ENCODE measurements at places on chromosomes 7 and 10.

- peaks cover 5% of the 10 kb centered on the region for H3K27me3 ChIP-seq
- H3K4me3 ChIP-seq: peak overlapping the region; percentile 65
- no peaks in the 10 kb centered on the region for H3K36me3 ChIP-seq
- peaks cover 47% of the 10 kb centered on the region for H3K4me1 ChIP-seq
- no peak for DNase-seq
Measured at GRCh38 chr7:157279741-157280215, 57.0 kb upstream of the DNAJB6 start.

DNA sequence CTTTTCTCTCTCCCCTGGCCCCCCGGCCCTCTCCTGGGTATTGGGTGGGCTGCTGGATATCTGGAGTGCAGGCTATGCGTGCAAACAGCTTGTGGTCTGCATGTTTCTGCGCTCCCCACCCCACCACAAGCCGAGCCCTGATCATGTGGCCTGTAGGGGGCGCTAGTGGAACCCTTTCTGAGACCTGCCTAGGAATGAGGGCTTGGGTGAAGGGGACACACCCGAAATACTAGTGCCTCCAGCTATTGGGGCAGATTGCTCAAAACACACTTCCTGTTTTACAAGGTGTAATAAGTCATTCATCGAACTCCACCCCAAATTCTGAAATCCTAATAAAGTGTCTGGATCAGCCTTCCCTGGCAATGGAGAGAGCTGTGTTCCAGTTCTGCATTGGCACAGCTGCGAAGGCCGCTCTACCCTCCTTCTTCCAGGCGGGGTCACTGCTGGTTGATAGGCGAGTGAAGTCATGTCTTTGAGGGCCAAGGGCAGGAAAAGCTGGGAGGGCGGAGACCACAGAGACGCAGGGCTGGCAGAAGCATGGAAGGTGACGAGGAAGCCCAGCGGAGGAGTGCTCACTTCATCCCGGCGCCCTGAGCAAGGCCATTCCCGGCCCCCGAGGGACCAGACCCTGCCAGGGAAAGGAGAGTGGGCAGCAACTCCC lies 19.8 kb upstream of the PRRT4 start:
- H3K4me3 ChIP-seq: no peak overlapping the region
- no peaks in the 10 kb centered on the region for H3K36me3 ChIP-seq
- no peaks in the 10 kb centered on the region for H3K27me3 ChIP-seq
- H3K27ac ChIP-seq: no peak overlapping the region

- H3K27ac ChIP-seq: no peak overlapping the region
- no peaks in the 10 kb centered on the region for H3K27me3 ChIP-seq
- DNase-seq: no peak
- H3K4me1 ChIP-seq: no peaks in the 10 kb centered on the region
Measured at GRCh38 chr7:48511080-48511479, 339.8 kb downstream of the ABCA13 start.

DNA sequence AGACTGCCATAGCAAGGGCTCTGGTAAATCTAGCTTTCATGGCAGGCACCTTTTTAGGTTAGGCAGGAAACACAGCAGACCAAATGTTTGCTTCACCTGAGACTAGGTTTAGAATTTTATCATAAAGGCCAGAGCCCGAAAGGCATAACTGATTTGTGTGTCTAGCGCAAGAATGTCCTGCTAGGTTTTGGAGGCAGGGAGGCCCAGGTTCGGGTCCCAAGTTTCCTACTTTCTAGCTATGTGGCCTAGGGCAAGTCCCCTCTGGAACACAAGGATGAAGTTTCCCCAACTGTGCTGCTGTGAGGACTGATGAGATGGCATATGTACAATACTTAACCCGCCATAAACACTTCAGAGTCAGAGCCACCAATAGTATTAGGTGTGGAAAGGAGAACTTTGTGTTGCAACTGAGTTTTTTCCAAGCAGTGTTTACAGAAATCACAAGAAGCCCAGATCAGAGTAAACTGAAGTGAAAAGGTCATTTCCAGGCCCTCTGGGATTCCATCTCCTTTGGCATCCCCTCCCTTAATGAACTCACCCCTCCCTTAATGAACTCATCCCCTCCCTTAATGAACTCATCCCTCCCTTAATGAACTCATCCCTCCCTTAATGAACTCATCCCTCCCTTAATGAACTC lies 244.9 kb downstream of the SKAP2 start:
- no peaks in the 10 kb centered on the region for H3K4me1 ChIP-seq
- H3K27ac ChIP-seq: no peak overlapping the region
- DNase-seq: no peak
- no peaks in the 10 kb centered on the region for H3K27me3 ChIP-seq
- no peaks in the 10 kb centered on the region for H3K36me3 ChIP-seq

DNA sequence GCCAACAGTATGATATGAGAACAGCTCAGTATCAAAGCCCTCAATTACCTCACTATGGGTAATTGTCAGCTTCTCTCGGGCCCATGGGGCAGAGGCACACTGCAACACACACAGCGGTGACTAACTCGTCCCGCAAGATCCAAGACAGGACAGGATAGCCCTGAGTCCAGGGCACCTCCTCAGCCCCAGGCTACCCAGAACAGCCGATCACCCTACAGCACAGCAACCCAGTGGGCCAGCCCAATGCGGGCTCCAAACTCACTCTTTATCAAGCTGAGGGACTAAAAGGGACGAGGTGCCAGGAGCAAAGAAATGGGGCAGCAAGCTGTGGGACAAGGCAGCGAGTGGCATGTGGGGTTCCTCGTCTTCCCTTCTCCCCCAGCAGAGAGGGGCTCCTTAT lies 765.1 kb downstream of the GRID1 start:
- DNase-seq: no peak
- H3K4me1 ChIP-seq: no peaks in the 10 kb centered on the region
- no peak overlapping the region for H3K4me3 ChIP-seq
- H3K36me3 ChIP-seq: no peaks in the 10 kb centered on the region
- no peak overlapping the region for H3K27ac ChIP-seq

DNA sequence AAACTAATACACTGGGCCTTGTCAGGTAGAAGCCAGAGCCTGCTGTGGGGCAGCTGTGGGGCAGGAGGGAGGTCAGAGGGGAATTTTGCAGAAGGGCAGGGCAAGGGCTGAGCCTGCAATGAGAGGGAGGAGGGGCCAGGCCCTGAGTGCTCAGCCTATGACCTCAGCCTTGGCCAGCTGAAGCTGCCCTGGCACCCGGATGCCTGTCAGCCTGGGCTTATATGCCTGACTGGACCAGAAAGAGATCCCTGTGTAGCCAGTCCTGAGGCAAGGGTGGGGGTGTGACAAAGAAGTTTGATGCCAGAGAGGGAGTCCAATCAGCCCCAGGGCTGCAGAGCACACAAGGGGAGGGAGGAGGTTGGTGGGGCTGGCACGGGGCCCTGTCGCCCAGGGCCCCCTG lies 22.3 kb upstream of the PRRT4 start:
- H3K27me3 ChIP-seq: no peaks in the 10 kb centered on the region
- H3K4me1 ChIP-seq: peaks cover 20% of the 10 kb centered on the region
- no peak for DNase-seq
- H3K36me3 ChIP-seq: no peaks in the 10 kb centered on the region
- H3K27ac ChIP-seq: no peak overlapping the region

GRCh38 chr7:142188846-142189245 lies 69.0 kb downstream of the PRSS58 start:
- H3K36me3 ChIP-seq: no peaks in the 10 kb centered on the region
- H3K4me3 ChIP-seq: no peak overlapping the region
- H3K27me3 ChIP-seq: no peaks in the 10 kb centered on the region
- H3K4me1 ChIP-seq: no peaks in the 10 kb centered on the region

GRCh38 chr10:35992107-35992506 lies 350.0 kb upstream of the FZD8 start:
- no peaks in the 10 kb centered on the region for H3K4me1 ChIP-seq
- H3K4me3 ChIP-seq: no peak overlapping the region
- H3K27me3 ChIP-seq: no peaks in the 10 kb centered on the region
- H3K27ac ChIP-seq: no peak overlapping the region
- no peaks in the 10 kb centered on the region for H3K36me3 ChIP-seq

Data from suprapubic skin (tissue), 4 donors.